Pancreas (tissue), 10 donors: ENCODE measurements at places on chromosomes 2 and 18. TPM values are rescaled to one million over a fixed set of nuclear protein-coding genes. Genes with fewer than 3 reads are reported as not detected.

- H3K27ac ChIP-seq: no peak overlapping the region
- DNase-seq: no peak
- H3K4me1 ChIP-seq: no peaks in the 10 kb centered on the region
Observed at GRCh38 chr18:76386886-76387285, 108.2 kb downstream of the ZNF516 start.

Gene MGAT4A
- 71.0 TPM for total RNA-seq

DNA sequence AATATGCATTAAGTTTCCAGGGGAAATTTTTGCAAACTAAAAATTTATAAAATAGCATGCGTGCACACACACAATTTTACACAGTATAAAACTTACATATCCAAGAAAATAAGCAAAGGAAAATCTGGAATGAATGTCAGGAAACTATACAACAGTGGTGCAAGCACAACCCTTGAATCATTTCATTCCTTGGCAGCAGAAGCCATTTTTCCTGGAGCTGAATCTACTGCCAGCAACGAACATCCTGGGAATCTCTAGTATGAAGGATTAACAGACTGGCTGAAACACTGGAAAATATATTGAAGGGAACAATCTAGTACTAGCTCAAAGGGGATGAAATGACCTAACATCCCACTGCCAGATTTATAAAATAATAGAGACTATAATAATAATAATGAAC, 235.3 kb downstream of the DYM start:
- DNase-seq: no peak
- no peak overlapping the region for H3K27ac ChIP-seq
- H3K4me3 ChIP-seq: no peak overlapping the region
- H3K4me1 ChIP-seq: no peaks in the 10 kb centered on the region
- no peaks in the 10 kb centered on the region for H3K27me3 ChIP-seq
- no peaks in the 10 kb centered on the region for H3K36me3 ChIP-seq

Gene B3GNT7
- total RNA-seq: 16.4 TPM

Gene GYPC
- total RNA-seq: 13.0 TPM

Gene CASP10
- 9.3 TPM for total RNA-seq

DNA sequence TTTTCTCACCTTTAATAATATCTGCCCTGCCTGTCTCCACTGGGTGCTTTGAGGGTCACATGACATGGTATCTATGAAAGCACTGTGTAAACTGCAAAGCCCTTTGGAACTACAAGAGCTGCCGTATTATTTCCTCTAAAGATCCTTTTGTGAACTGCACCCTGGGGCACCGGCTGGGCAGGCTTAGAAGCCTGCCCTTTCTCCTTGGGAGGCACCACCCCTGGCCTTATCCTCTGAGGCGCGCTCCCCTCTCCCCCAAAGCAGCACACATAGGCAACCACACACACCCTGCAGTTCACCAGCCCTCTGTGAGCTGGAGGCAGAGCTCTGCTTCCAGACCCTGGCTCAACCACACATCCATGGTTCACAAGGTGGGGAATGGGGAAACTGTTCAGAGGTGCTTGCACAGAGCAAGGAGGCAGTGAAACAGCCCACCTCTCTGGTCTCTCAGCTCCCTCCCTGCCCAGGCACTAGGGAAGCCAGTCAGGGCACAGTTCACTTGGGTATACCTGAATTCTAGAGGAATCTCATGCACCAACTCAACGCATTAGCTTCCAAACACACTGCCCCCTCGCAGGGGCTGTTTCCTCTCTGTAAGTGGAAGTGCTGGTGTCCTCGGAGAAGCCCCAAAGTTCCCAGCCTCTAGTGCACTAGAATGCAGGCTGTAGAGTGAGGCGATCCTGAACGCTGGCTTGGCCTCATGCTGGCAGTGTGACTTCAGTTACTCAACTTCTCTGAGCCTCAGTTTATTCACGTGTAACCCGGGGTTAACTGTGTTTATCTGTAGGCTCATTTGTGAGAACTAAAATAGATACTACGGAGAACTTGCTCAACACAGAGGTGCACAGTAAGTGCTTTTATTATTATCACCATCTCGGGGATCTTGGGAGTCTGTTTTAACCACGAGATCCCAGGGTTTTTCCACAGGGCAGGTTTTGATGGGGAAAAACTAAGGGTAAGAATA, 11.0 kb downstream of the SIGLEC15 start:
- peaks cover 4% of the 10 kb centered on the region for H3K4me1 ChIP-seq
- H3K4me3 ChIP-seq: no peak overlapping the region
